ENCODE measurements at places on chromosomes 3 and 15.
A peak's percentile ranks its signal among the peaks of the same experiment; 100 is the strongest.

DNA sequence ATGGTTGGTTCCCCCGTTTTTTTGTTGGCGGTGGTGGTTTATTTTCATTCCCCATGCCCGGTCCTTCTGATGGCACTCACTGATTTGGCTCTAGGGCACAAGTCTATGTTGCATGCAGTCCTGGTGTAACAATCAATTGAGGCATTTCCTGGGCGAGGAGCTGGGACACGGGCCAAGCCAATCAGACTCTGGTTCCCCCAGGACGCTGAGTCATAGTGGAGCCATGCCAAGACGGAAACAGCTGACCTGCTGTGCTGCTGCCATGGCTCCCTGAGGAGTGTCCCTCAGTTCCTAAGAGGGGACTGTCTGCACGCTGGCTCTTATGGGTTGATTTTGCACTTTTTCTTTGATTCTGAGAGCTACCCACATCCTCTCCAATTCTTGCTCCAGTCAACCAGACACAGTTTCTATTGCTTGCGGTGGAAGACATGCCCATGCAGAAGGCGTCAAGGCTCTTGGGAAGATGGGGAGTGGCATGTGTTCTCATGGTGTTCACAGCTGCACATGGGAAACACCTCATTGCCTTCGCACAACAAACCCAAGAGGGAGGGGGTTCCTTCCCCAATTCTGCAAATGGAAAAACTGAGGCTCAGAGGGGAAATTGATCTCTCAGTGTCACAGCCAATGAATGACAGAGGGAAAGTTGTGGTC lies 28.3 kb upstream of the ALDH1L1 start:
- no peak for DNase-seq

DNA sequence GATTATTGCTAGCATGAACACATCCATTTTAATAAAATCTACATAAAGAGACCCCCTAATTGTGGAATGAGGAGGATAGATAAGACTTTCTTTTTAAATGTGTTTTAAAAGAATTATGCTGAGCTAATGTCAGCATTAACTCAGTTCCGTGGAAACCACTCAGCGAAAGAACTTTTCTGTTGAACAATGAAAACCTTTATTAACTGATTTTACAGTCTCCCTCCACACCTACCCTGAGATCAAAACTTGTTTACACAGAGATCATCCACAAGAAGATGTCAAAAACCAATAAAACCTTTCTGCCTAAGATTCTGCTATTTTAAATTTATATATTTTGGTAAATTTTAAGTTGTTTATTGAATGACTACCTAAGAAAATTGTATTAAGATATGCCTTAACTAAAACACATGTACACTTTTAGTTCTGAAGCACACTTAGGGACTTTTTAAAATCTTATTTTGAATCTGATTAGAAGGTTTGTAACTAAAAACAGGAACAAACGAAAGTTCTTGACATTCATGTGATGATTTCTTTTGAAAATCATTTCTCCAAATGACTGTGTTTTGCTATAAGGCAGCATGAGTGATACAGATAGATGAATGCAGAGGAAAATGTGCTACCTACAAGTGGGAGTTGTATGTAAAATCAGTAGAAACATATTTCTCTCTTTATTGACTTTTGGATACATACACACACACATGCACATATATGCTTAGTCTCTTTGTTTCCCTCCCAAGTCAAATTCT lies 369.0 kb downstream of the UNC13C start:
- no peak for DNase-seq

- DNase-seq = no peak
These were observed 61.6 kb downstream of the DCBLD2 start for GRCh38 chr3:98839846-98840245.

DNA sequence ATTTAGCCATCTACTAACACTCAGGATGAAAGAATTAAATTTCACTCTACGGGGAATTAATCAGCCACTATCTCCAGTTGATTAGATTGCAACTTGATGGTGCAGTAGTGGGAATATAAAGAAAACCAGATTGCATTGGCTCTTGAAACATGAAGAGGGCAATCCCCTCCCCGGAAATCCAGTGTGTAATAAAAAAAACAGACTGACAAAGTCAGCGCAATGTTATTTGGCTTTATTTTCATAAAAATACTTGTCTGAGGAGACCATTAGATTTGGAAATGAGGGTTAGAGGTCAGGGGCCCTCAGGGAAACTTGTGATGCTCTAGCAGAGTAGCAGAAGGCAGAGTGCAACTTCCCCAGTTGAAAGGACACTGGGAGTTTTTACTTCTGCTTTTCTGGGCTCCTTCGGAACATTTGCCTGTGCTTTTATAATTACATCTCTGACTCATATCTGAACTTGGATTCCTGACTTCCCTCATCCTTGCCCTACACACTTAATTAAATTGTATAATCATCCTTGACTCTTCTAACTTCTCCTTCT lies 326.8 kb downstream of the TUSC7 start:
- no peak for DNase-seq

DNA sequence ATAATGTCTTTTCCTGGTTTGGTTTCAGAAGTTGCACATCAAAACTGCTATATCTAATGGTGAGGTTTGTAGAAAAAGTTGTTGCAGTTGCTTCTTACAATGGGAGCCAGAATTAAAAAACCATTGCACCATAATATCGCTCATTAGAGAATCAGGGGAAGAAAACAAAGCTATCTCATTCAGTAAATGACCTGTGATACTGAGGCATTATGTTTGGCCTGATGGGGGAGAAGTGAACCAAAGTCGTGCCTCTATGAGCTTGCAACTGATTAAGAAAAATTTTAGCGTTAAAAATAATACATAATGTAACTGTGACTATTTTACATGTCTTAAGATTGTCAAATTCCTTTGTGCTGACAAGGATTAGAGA lies 60.2 kb upstream of the ARHGEF26 start:
- DNase-seq = no peak

DNA sequence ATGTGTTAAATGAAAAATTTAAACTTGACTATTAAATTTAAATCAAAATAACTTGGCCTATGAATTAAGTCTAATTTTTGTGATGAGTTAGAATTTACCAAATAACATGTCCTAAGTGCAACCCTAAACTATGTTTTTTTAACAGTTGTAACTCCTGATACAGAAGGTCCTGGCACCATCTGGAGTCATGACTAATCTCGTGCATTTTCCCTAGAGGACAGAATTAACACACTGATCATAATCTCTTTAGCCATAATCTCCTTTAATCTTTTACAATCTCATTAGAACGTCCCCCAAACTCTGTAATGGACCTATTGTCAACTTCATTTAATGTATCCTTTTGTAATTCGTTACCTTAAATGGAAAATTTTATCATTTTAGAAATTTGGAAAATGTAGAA lies 100.6 kb downstream of the SUCNR1 start:
- no peak for DNase-seq

DNA sequence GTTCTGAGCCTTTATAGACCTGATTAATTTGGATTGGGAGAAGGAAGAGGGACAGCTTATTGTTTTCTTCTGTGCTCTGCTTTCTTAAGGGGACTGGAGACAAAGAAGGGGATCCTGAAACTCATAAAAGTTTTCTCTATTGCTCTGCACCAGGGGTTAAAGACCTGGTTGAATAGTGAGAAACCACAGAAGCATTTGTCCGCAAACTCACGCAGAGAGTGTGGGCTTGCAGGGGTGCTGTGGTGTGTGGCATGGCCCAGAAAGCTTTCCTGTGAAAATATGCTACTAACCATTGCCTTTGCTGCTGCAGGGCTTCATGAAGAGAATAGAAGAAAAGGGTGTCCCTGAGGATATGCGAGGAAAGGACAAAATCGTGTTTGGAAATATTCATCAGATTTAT lies 73.1 kb upstream of the UMPS start:
- DNase-seq = no peak

GRCh38 chr3:70766301-70766700 lies 453.9 kb upstream of the MDFIC2 start:
- DNase-seq = no peak

- no peak for DNase-seq
These were observed 123.6 kb upstream of the PFN2 start for GRCh38 chr3:150094150-150094933.

DNA sequence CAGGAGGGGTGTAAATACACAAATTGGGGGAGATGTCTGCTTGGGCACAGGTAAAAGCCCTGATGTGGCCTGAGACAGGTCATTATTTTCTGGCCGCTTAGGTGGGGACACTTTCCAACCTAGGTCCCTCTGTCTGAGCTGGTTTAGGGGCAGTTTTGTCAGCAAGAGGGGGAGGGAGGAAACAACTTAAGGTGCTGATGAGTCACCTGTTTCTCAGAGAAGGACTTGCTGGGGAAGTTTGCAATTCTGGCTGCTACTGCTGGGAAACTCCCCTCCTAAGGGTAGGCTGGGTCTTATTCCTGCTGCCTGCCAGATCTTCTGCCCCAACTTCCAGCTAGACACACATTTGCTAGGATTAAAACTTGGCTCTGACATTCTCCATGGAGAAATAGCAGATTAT lies 4.8 kb upstream of the RHOV start:
- peak; percentile 25 for DNase-seq

- DNase-seq = no peak
These were observed 23.2 kb downstream of the USP13 start for GRCh38 chr3:179676081-179676480.

- DNase-seq = no peak
These were observed 19.8 kb downstream of the WDR73 start for GRCh38 chr15:84634228-84634837.

DNA sequence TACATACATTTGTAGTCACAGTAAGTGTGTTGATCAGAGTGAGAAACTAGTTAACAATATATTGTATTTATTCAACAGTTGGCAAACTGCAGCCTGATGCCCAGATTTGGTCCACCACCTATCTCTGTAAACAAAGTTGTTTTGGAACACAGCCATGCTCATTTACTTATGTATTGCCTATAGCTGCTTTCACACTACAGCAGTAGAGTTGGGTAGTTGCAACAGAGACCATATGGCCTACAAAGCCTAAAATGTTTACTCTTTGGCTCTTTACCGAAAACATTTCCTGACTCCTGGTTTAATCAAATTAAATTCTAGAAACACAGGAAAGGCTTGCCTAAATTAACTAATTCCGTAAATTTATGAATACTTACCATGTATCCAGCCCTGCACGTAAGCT lies 39.4 kb downstream of the CMC1 start:
- DNase-seq = no peak

GRCh38 chr3:87318617-87319021 lies 42.2 kb upstream of the POU1F1 start:
- DNase-seq = no peak

DNA sequence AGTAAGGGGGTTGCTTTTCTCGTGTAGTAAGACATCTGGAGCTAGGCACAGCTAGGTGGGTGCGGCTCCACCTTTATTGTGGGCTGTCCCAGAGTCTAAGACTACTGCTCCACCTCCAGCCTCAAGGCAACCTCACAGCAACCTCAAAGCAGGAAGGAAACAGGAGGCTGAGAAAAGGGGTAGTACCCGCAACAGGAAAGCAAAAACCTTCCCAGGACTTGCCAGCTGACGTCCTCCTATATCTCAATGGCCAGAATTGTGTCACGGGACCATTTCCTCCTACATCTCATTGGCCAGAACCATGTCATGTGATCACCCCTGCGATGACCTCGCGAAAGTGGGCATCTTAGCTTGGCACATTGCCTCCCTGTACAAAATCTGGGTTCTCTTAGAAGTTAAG lies 4.3 kb upstream of the GPR160 start:
- DNase-seq = no peak

DNA sequence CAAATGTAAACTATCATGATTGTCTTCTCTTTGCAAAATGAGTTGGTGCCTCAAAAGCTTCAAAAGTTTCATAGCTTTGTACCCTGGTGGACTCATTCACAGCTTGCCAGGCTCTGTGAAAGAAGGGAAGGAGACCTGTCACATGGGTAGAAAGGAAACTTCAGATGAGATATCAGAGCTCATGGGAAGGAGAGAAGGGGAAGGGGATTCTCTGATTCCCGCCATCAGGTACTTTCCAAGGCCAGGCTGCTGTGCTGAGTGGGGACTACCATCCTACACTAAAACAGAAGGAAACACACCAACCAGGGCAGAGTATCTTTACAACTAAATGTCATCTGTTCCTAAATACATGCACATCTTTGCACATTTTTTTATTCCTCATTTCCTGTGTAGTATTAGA lies 9.2 kb downstream of the ILDR1 start:
- no peak for DNase-seq

GRCh38 chr3:113183748-113184661 lies 27.4 kb upstream of the BOC start:
- no peak for DNase-seq
